T-helper 17 cell (primary cell): ENCODE measurements at places on chromosomes 7 and 10. TPM values are rescaled to one million over a fixed set of nuclear protein-coding genes. Genes with fewer than 3 reads are reported as not detected.

DNA sequence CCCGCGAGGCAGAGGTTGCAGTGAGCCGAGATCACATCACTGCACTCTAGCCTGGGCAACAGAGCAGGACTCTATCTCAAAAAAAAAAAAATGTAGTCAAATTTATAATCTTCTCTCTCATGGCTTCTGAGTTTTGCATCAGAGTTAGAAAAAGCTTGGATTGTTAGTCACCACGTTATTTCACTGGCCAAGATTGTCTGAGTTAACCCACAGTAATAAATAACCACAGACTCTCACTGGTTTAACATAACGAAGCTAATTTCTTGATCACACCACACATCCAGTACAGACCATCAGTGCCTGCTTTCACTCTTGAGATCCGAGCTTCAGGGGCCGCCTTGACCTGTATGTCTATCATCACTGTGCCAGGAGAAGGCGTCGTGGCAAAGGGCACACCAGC lies 116.8 kb upstream of the JCAD start:
- no peak overlapping the region for H3K4me3 ChIP-seq
- peaks cover 44% of the 10 kb centered on the region for H3K27me3 ChIP-seq
- peaks cover 2% of the 10 kb centered on the region for H3K36me3 ChIP-seq
- H3K27ac ChIP-seq: no peak overlapping the region

The CDC14C gene
- total RNA-seq: not detected

DNA sequence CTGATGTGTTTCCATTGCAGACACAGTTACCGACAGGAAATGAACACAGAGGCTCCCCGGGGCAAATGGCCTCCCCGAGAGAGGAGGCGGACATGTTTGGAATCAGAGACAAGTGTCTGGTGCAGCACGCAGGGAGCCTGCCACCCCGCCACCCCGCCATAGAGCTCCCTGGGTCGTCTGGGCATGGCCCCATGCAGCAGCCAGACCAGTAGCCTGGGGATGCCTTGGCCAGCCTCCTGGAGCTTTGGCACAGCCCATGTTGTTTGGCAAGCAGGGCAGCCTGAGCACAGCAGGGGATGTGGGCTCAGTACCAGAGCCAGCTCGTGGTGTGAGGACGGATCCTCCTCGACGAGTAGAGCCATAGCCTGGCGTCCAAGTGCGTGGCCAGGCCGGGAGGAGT lies 80.8 kb downstream of the NKX6-2 start:
- H3K4me1 ChIP-seq: peaks cover 2% of the 10 kb centered on the region
- peaks cover under 1% of the 10 kb centered on the region for H3K36me3 ChIP-seq
- no peaks in the 10 kb centered on the region for H3K27me3 ChIP-seq
- H3K4me3 ChIP-seq: no peak overlapping the region

The ANXA8L1 gene
- total RNA-seq: not detected

The LRRD1 gene
- total RNA-seq: not detected

DNA sequence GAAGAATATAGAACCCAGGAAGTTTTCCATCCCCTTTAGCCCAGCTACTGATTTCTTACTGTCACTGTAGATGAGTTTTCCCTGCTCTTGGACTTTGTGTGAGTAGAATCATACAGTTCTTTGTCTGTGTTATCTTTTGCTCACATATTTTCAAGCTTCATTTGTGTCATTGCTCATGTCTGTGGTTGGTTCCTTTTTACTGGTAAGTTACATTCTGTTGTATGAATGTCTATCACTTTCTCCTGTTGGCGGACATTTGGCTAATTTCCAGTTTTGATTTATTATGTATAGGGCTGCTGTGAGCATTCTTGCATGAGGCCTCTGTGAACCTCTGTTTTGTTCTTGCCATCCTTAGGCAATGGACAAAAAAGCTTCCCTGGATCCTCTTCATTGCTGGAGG lies 5.3 kb downstream of the GLRX3 start:
- H3K4me1 ChIP-seq: peaks cover 40% of the 10 kb centered on the region
- no peak for DNase-seq
- no peaks in the 10 kb centered on the region for H3K27me3 ChIP-seq
- H3K36me3 ChIP-seq: peaks cover 5% of the 10 kb centered on the region
- H3K4me3 ChIP-seq: peak overlapping the region; percentile 63

DNA sequence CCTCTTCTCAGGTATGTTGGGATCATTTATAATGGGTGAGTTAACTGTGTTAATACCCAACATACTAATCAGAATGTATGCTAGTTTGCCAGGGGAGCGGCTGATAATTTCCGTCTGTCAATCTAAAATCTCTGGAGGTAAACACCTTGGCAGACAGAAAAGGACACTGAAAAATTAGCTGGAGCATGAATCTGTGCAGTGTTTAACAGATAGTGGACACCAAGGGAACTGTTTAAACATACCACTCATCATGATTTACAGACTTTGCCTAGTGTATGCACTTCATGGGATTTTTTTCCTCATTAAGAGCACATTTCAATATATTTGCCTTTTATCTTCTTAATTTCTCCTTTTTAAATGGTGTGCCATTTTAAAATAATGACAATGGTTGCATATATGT lies 68.2 kb downstream of the SLC13A1 start:
- no peak overlapping the region for H3K4me3 ChIP-seq
- no peaks in the 10 kb centered on the region for H3K36me3 ChIP-seq
- no peak overlapping the region for H3K27ac ChIP-seq
- no peaks in the 10 kb centered on the region for H3K27me3 ChIP-seq
- DNase-seq: no peak

DNA sequence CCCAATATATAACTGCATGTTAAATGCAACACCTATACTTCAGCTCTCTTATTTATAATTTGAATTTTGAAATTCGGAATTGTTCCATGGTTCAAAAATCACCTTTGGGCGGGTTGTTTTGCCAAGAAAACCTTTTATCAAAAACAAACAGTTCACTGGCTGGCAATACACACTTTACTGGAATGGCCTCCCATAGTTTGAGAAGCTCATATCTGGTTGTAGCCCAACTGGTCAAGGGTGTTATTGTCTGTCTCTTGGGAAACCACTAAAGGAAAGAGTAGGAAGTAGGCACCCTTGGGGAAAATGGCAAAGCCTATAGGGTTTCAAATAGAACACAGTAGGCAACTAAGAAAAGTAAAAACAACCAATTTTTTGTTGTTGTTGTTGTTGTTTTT lies 117.9 kb downstream of the HIPK2 start:
- peaks cover 53% of the 10 kb centered on the region for H3K4me1 ChIP-seq
- H3K4me3 ChIP-seq: no peak overlapping the region
- DNase-seq: no peak

The CHRM2 gene
- not detected for total RNA-seq

DNA sequence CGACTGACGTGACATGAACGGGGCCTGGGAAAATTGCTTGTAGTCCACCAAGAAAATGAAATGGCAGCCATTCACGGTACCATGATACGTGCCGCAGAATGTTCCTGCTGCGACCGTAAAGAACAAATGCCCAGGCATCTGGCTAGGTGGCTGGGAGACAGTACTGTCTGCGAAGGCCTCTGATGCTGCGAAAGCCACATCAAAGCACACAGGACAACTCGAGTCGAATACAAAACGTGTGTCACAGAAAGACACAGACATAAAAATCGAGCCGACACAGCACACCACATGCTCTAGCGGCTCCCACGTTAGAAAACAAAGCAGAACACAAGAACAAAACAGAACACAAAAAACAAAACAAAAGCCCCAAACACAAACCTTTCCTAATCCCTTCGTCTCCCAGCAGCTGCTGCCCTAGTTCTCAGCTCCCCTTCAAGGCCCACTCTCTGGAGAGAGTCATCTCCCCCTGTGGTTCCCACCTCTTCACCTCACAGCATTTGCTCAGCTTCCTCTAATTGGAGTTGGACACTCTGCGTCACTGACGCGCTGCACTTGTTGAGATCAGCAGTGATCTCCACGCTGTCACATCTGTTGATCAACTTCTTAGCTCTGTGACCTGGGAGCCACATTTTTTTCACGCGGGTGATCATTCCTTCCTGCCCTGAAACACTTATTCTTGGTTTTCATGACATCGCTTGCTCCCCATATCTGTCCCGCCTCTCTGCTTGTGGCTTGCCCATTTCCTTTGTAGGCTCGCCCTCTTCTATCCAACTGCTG lies 112.2 kb downstream of the CLEC2L start:
- H3K4me3 ChIP-seq: peak overlapping the region; percentile 82
- H3K27me3 ChIP-seq: no peaks in the 10 kb centered on the region
- H3K27ac ChIP-seq: peak overlapping the region; percentile 90
- peak; percentile 40 for DNase-seq

The MYOF gene
- 0.81 TPM for total RNA-seq

DNA sequence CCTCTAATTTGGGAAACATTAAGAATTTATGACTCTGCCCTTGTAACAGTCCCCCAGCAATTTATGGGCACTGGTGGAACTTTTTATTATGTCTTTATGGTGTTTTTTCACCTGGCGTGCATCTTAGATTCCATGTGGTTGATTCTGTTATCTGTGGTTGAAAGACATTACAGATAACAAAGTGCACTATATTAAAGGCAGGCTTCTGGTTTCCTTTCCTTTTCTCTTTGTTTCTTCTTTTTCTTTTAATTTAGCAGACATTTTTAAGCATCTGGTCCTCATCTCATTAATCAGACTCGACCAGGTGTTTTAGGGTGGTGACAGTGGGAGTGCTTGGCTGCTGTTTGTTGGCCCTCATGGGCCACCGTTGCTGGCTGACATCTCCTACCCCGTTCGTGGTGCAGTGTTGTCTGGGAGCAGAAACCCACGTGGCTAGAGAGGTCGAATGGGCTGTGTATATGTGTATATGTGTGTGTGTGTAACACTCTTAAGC lies 77.4 kb downstream of the LRMDA start:
- H3K36me3 ChIP-seq: no peaks in the 10 kb centered on the region
- DNase-seq: no peak
- peaks cover 28% of the 10 kb centered on the region for H3K27me3 ChIP-seq
- H3K27ac ChIP-seq: no peak overlapping the region

- no peak overlapping the region for H3K27ac ChIP-seq
- H3K36me3 ChIP-seq: no peaks in the 10 kb centered on the region
- no peak for DNase-seq
- H3K4me1 ChIP-seq: no peaks in the 10 kb centered on the region
Observed at GRCh38 chr10:117652228-117653169, 110.0 kb downstream of the EMX2 start.

DNA sequence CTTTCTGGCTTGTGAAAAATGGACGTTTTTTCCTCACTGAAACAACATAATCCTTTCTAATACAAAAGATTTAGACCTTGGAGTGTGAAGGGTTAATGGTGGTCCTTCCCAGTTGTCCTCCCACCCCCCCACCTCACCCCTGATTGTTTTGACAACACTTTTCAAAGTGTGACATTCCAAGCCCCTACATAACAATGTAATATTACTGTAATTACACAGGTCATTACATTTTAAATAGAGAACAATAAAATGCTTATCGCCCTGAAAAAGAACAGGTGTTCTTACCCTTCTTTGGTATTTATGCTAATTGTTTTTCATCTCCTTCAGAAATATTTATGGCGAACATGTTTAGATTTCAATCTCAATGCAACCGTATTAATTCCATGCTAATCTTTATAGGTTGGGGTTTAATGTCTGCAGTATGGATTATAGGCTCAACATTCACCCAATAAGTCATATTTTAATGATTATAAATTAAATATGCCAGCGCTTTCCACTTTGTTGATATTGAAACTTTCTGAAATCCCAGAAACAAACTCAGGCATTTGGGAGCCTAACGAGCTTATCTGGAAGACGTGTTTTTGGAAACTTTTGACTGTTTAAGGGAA lies 5.0 kb downstream of the TCF7L2 start:
- H3K4me3 ChIP-seq: no peak overlapping the region
- peaks cover 40% of the 10 kb centered on the region for H3K27me3 ChIP-seq
- H3K36me3 ChIP-seq: peaks cover 12% of the 10 kb centered on the region
- peaks cover 14% of the 10 kb centered on the region for H3K4me1 ChIP-seq
- no peak overlapping the region for H3K27ac ChIP-seq
- no peak for DNase-seq

- H3K4me1 ChIP-seq: peaks cover 2% of the 10 kb centered on the region
- H3K36me3 ChIP-seq: peaks cover 2% of the 10 kb centered on the region
Observed at GRCh38 chr7:106488465-106488864, 172.5 kb downstream of the CCDC71L start.
